Pons (tissue), 1 donor: ENCODE measurements at places on chromosomes 7 and 10.
A peak's percentile ranks its signal among the peaks of the same experiment; 100 is the strongest.

DNA sequence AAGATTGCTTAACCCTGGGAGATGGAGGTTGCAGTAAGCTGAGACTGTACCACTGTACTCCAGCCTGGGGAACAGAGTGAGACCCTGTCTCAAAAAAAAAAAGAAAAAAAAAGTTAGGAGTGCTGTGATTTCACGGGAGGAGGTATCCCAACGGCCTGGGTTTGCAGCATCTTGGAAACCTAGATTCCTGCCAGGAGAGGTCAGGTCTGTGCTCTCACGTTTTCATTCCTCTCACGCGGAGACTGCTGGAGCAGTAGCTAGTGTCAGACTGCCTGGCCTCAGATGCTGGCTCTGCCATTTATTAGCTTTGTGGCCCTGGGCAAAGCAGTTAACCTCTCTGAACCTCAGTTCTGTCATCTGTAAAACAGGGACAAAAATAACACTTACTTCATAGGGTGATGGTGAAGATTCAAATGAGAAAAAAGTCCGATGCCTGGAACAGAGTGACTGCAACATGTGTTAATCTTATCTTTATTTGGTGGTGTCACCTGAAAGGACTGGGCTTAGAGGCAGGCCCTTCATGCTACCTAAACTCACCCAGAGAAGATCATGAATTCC, 94.9 kb downstream of the GAD2 start:
- DNase-seq, result no peak

- no peak for DNase-seq
Measured at GRCh38 chr7:121084748-121085336, 96.3 kb downstream of the CPED1 start.

DNA sequence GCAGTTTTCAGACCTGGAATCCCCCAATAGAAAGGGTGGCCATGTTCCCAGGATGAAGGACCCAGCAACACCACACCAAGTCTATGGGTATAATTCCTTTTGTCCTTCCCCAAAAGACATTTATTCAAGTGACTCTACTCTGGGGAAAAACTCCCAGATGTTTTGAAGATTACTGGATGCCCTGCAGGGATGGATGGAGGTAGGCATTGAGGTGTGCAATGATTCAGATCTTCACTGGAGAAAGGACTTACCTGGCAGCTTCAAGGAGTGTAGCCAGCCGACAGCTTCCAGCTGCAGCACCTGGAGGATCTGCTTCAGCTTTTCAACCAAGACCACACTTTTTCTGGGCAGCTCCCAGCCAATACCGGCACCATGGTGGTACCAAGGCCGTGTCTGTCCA, 172.0 kb downstream of the BAMBI start:
- DNase-seq, result no peak

GRCh38 chr7:47188653-47189315, 393.1 kb downstream of the TNS3 start:
- no peak for DNase-seq

DNA sequence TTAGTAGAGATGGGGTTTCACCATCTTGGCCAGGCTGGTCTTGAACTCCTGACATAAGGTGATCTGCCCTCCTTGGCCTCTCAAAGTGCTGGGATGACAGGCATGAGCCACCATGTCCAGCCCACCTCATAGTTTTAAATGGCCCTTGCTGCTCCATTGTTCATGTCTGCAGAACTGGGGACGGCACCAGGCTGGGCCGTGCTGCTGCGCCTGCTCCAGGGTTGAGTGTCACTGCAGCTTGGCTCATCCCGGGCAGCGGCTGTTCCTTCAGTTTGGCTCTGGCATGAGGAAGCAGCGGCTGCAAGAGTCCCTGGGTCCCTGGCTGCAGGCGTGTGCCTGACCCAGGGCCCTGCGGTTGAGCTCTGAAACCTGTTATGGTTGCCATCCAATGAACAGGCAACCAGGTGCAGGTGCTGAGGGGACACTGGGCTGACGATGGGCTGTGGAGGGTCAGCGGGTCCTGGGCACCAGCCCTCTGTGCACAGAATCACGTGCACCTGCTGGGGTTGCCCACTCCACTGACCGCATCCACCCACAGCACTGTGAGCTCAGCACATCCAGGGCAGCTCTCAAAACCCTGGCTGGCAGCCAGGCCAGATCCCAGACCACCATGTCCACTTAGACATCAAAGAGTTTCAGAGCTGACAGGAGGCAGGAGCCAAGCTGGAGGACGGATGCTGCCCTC, 70.2 kb upstream of the PPP2R2D start:
- no peak for DNase-seq

DNA sequence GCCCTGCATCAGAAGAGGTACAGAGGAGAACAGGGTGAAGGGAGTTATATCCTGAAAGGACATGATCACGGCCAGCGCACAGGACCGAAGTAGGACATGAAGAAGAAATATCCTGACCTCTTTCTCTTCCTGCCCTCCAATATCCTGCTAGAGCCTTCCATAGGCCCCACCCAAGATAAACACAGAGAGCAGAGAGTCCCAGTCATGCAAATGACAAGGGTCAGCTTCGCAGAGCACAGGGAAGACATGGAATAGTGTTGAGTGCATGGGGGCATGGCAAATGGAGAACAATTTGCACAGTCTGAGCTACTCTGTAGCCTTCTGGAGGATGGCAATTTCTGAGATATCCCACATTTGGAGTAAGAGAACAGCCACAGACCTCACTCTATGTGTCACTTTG, 371.4 kb downstream of the GRM8 start:
- DNase-seq, result no peak

DNA sequence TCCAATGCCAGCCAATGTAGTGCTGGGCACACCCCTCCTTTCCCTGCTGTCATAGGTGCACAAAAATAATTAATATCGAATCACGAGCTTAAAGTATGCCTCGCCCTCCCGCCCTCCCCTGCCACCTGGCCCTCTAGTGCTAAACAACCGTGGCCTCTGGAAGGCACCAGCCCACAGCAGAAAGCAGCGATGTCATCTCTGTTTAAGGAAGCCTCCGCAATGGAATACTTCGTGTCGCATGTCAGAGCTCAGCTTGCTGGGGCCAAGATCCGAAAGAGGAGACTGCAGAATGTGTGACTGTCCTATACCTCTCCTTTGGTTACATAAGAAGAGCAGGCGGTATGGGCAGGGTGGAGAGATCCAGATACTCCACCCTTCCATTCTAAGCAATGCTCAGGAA, 71.5 kb downstream of the RHOBTB1 start:
- no peak for DNase-seq

DNA sequence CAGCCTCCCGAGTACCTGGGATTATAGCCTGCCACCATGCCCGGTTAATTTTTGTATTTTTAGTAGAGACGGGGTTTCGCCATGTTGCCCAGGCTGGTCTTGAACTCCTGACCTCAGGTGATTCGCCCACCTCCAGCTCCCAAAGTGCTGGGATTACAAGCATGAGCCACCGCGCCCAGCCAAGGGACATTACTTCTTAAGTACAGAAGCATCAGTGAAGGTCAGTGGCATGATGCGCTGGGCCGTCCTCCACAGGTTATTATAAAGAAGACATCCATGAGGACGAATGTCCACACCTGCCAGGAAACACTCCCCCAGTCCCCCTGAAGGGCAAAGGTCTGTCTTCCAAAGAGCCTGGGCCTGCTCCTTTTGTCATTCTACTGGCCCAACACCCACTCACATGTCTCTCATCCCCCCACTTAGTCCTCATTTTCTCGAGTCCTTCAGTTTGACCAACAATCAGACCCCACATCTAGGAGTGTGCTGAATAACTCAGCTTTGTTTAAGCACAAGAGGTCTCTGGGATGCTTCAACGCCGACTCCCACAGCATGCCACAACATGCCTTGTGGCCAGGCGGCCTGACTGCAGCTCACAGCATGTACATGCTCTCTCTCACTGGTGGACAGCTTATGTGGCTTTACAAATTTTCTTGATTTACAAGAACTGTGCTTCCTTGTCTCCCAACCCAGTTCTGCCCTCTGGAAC, 73.0 kb downstream of the CTBP2 start:
- DNase-seq, result no peak

DNA sequence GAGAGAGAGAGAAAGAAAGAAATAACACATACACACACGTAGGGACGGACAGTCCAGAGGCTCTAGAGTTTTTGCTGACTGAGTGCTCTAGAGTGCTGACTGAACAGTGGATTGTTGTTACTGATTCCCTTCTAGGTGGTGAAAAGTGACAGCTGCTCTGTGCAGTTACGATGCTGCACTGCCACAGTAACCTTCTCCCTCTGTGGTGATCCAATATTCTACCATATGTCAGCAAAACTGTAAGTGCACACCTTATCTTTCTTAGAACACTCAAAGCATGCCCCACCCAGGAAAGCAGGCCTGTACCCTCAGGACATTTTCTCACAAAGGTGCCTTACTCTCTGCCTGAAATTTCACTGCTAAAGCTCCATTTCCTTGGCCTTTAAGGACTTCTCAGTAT, 1023.5 kb downstream of the TYW1 start:
- no peak for DNase-seq

- no peak for DNase-seq
Measured at GRCh38 chr10:110817614-110818013, 54.1 kb upstream of the PDCD4 start.

DNA sequence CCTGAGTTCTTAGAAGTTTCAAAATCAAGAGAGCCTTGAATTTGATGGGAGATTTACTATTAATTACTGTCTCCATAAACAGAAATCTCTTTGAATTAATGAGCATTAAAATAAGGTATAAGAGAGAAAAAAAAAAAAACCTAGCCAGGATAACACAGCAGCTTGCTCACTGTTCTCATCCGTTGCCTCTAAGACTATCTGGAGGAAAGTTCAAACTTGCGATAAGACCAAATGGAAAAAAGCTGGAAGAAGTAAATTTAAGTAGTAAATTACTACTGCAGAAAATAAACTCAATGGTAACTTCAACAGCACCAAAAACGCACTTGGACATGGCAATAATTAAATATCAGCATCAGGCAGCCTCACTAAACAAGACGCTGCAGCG, 36.7 kb downstream of the GNA12 start:
- DNase-seq, result no peak

DNA sequence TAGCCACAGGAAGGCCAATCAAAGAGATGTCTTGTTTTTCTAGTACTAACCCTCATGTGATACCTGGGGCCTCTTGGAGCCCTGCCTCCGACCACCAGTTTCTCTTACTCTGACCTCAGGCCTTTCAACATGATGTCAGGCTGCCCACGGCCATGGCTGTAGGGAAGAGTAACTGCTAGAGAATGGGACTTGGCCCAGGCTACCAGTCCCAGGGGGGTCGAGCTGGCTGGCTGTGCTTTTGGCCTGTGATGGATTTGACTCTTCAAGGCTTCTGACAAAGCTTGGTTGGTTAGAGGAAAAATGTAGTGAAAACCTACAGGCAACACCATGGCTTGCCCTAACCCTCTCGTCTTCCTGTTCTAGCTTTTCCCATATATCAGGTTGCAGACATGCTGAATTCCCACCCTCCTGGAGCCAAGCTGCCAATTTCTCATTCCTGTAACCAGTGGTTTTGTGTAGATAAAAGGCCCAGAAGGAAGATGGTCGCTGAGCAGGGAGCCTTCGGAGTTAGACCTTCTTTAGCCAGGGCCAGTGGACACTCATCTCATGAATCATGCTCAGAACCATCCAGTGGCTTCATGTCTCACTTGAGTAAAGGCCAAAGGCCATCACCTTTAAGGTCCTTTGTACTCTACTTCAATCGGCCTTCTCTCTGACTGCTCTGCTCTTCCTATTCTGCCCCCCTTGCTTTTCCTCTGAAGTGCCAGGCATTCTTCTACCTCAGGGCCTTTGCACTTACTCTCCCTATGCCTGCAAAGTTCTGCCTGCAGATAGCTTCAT, 19.7 kb downstream of the SUFU start:
- no peak for DNase-seq

- DNase-seq, result no peak
Measured at GRCh38 chr7:127391591-127392181, 822 bp downstream of the ZNF800 start.

DNA sequence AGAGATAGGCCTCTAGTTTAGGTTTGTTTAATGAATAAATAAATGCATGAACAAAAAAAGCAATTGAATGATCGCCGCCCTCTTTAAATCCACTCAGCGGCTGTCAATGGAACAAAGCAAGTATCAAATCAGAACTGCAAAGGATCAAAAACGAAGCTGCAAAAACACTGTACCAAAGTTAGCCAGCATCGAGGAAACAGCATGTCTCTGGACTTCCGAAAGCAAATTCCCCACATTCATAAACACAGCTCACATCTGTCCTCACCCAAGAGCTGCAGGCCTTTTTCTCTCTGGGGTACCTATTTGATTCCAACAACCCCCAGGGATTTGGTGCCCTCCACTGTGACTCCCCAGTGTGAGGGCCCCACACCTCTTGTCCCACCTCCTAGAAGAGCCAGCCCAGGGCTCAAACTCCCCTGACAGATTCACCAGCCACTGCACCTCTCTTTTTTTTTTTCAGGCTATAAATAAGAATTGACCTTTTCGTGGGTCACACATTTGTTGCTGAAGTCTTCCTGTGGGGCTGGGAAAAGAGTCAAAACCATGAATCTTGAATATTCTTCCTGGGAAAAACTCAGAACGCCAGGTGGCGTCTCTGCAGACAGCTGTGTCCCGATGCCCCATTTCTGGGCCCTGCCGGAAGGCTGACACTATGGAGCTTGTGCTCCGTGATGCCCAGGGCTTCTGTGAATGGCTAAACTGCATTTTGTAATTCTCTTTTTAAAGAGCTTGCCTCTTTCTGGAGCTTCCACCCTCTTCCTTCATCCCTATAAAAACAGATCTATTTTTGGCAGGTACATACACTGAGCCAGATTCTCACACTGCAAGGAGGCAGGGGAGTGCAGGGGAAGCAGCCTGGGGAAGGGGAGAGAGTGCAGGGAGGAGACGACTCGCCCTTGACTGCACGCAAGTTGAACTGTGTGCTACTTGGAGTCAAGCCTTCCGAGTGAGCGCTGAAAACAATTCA, 51.7 kb downstream of the HSPA12A start:
- DNase-seq, result peak; percentile 36

GRCh38 chr10:77442699-77443189, 194.9 kb downstream of the KCNMA1 start:
- no peak for DNase-seq

GRCh38 chr10:76255241-76255640, 823.8 kb downstream of the LRMDA start:
- no peak for DNase-seq

DNA sequence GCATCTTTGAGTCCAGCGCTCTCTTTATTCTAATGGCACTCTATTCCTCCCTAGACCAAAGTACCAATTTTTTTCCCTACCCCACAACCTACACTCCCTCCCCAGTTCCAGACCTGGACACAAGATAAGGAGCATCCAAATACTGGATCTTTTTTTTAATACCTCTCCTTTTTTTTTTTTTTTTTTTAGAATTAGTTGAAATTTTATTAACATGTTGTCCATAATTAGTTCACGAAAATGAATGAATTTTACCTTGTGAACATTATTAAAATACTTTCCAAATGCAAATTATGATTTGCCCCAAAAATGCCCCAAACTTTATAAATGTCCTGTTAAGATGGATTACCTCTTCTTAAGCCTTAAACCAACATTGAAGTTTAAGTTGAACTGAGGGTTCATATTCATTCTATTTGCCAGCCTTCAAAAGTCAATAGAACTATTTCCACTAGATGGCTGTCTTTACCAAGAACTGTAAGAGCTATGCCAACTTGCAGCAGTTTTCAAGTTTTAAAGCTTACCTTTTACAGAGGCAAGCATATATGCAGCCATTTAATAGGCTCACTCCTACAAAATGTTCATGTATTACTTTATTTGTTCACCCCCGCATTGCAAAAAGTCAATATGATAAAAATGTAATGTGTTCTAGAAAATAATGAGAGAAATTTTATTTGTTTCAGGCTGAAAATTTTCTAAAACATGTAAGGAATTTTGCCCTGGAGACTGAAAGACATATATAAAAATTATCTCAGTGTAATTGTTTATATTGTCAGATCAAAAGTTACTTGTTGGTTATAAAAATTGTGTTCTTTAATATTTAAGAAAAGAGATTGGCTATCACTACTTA, 39.7 kb upstream of the TNKS2 start:
- DNase-seq, result peak; percentile 77
